ENCODE measurements at places on chromosomes 11 and 22.

- DNase-seq: no peak
Measured at GRCh38 chr11:12454782-12455181, 77.4 kb downstream of the PARVA start.

- DNase-seq: no peak
Measured at GRCh38 chr11:72578991-72579815, 95.0 kb downstream of the PDE2A start.

- DNase-seq: no peak
Measured at GRCh38 chr11:16812274-16812673, 73.8 kb downstream of the C11orf58 start.

DNA sequence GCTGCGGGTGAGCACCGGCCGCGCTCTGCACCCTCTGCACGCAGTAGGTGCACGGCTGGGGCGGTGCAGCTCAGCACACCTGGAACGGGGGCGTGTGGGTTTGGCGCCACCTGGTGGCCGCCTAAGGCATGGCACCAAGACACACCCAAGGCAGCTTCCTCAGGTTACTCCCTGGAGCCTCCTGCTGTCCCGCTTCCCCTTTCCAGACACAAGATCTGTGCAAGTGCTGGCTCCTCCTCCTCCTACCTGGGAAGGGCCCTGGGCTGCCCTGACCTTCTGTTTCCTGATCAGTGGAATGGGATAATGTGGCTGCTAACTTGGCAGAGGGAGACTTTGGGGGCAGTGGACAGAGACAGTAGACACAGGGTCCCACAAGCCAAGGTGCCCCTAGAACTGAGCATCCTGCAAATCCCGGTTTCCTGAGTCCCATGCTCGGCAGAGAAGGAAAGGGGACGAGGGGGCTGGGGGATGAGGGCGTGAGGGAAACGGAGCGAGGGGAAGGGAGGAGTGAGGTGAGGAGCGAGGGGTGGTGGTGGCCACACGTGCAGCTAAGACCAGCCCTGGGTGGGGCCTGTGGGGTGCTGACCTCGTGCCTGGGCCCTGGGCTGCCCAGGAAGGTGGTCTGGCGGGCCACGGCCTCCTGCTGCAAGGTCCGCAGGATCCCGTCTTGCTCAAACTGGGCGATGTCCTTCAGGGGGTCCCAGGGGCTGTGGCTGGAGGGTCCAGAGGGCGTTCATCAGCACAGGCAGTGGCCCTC lies 34.8 kb upstream of the CARS1 start:
- DNase-seq: peak; percentile 64

DNA sequence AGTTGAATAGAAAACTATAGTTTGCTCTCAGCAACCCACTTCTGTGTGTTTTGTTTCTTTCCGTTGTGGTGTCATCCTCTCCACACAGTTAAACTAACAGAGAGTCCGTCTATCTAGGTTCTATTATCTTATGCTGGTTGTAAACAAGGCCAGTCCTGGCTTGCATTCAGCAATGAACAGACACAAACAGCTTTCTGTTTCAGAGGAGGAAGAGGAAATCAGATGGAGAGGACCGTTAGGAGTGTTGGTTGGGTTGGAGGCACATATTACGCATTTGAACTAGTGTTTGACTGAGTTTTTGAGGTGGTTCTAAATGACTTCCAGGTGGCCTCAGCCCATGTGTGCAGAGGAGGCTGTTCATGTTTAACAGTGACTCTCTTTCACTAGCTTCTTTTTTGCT lies 129.5 kb upstream of the SORL1-AS1 start:
- DNase-seq: no peak

DNA sequence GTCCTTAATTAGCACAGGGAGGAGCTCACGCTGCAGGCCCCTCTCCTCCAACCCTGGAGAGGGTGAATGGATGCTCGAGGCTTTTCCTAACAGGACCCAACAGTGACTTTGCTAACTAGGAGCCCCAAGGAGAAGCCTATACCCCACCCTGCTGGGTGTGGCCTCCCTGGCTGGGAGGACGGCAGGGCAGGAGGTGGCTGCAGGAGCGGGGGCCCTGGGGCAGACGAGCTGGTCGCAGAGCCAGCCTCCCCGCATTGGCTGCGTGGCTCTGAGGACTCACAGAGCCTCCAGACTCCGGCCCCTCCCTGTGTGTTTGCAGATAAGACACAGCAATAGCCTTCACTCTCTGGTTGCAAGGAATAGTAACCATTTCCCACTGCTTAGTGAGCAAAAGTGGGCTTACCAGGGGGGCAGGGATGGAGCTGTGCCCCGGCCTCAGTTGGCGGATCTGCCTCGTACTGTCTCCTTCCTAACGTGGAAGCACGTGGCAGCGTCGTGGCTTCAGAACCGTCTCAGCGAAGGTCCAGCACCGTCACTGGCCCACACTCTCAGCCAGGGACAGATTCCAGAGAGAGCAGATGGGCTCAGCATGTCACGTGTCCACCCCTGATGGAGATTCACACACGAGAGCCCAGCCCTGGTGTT lies 1087.5 kb downstream of the BRD1 start:
- no peak for DNase-seq

DNA sequence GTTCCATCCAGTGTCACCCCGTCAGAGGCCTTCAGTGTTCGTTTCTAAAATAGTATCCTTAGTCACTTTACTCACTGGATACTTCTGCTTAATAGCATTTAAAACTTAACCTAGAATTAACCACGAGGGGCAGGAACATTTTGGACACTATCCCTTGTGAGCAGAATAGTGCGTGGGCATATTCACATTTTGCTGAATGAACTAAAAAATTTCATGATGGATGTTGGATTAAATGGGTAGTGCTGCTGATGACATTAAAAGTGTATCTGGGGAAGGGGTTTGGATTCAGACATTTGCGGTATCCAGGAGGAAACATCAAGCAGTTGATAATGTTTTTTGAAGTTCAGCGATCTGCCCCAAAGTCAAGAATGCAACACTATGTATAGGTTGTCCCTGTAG lies 750 bp upstream of the NAT10 start:
- DNase-seq: no peak

- no peak for DNase-seq
Measured at GRCh38 chr11:28284196-28284595, 176.0 kb downstream of the METTL15 start.

DNA sequence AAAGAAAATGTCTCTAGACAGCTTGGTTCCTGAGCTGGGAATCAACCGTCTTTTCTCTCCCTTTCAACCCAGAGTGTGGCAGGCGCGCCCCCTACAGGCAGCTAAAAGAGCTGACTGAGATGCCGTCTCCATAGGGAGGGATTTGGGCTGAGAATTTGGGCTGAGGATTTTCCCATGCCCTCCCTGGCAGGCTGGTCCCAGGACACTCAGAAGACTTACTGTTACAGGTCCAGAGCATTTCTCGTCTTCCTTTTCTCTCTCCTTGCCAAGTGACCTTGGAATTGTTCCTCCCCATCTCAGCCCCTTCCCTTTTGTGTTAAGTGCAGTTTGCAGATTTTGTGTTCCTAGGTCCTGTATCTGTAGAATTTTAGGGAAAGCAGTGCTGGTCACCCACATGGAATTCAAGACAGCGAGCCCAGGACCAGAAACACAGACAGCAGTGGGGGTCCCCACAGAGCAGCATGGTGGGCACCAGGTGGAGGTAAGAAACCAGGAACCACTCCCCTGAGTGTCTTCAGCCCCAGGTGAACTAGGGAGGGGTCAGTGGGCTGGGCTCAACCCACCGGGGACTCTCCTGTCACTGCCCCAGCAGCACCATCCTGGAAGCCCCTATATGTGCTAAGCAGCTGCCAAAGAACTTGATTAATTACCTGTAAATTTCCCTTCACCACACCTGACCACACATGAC lies 9.9 kb upstream of the IGLL5 start:
- peak; percentile 64 for DNase-seq

DNA sequence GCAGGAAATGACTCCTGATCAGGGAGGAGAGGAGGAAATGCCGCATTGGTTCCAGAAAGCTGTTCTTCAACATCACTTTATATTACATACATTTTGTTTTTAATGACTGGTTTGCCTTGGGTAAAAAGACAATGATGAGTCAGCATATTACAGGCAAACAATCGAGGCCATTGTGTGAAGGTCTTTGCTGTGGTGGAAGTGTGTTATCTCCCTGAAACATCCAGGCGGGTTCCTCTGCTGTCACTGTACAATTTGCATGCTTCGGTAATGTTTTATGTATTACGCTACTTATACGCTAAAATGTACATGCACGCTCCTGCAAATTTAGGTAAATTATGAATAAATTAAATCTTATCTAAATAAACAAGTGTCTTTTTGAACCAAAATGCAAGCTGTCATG lies 161.1 kb downstream of the KIRREL3 start:
- no peak for DNase-seq

- no peak for DNase-seq
Measured at GRCh38 chr22:26610996-26611395, 6.8 kb downstream of the CRYBB1 start.

DNA sequence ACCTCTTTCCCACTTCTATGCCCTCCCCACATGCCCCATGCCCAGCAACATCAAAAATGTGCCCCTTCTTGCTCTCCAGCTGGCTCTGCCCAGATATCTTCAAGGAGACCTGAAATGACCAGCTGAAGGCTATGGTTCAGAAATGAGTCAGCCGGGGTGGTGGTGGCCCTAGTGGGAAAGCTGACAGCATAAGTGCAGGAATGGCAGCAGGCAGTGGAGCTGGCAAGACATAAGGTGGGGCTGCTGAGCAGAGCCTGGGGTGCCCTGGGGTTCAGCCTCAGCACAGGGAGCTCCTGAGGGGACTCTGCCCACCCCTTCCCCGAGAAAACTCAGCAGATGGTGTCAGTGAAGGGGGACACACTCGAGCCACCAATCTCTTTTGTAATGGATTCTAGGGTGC lies 593.4 kb downstream of the BUD13 start:
- no peak for DNase-seq

GRCh38 chr22:50733521-50734342 lies 4.3 kb upstream of the ACR start:
- DNase-seq: no peak

GRCh38 chr11:68763181-68763721 lies 11.9 kb upstream of the TESMIN start:
- no peak for DNase-seq

DNA sequence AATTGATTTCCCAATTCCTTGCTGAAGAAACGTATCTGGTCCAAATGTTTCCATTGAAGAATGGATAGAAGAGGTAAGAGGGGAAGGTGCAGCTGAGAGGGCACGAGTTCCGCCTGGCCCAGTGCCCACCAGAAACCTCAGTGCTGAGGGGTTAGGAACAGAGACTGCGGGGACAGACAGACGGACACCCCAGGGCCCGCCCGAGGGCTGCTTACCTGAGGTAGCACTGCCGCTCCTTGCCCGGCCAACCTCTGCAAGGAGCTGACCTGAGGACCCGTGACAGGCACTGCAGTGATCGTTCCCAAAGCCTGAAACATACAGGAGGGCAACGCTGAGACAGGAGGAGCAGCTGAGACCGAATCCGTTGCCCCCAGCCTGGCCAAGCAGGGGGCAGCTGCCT lies 89.6 kb downstream of the PHF21B start:
- no peak for DNase-seq

DNA sequence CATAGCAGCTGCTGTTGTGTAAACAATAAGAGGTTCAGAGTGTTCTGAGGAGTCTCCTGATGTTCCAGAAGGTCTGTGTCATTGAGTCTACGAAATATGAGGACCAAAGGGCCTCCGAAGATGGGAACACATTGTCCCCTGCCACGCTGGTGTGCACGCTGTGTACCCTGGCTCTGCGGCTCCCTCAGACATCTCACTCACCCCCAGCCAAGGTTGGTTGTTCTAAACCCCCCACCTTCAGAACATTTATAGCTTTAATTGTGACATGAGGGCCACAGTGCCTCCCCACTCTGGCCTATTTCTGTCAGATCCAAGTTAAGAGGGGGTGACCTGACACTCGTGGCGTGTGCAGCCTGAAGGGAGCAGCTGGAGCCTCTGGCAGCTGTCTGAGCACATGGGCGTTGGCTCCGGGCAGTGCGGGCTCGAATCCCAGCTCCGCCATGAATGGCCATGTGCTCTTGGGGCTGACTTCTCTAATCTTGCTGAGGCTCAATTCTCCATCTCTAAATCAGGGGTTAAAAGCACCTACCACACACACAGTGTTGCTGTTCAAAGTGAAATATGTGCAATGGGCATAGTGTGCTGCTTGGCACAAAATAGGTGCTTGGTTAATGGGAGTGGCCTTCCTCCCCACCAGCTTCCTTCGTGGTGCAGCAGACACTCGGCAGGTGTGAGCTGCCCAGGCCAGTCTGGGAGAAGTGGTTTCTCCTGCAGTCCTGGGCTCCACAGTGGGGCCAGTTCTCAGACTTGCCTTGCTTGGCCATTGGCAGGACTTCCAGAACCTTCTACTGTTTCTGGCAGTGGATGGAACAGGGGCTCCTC lies 39.7 kb upstream of the MICAL2 start:
- DNase-seq: no peak

DNA sequence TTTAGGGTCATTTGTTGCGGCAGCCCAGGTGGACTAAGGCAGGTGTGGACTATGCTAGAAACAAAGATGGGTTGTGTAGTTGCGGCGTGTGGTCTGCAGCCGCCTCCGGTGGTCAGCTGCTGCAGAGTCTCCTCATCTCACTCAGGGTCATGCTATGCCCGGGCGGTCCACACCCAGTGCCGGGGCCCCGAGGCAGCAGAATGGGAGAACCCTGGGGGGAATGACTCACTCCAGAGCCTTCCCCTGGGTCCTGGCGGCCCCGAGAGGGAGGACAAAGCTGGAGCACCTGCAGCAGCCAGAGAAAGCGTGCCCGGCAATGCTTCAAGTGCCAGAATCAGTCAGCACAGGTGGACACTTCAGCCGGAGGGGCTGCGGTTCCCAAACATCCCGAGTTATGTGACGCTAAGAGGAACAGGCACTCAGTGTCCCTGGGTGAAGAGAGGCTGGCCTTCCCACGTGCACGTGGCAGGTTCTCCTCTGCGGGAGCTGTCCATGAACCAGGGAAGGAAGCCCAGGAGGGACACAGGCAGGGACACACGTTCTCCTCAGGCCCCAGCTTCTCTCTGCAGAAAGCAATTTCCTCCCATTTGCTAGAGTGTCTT lies 289.6 kb upstream of the B3GAT1 start:
- DNase-seq: no peak

DNA sequence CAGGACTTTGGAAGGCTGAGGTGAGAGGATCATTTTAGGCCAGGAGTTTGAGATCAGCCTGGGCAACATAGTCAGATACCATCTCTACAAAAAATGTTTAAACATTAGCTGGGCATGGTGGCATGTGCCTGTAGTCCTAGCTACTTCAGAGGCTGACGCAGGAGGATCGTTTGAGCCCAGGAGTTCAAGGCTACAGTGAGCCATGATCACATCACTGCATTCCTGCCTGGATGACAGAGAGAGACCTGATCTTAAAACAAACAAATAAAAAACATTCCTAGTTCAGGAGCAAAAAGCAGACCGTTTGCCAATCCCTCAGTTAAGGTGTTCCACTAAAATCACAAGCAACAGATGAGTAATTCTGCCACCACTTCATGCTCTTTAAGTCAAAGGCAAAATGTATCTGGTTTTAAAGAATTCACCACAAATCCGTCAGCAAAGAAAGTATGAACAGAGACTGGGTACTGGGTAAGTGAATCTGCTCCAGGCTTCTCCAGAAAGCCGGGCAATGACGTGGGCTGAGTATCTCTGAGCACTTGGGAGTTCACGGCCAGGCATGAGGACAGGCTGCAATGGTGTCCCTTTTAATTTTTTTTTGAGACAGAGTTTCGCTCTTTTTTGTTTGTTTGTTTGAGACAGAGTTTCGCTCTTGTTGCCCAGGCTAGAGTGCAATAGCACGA lies 19.5 kb downstream of the CLTCL1 start:
- DNase-seq: no peak

GRCh38 chr11:15585602-15586331 lies 471.0 kb downstream of the INSC start:
- DNase-seq: no peak

Measured in activated effector memory CD4-positive, alpha-beta T cell treated with Interleukin-2 at 50 U/mL for 16 hours (primary cell).